ENCODE measurements at places on chromosomes 4 and X. TPM values are rescaled to one million over a fixed set of nuclear protein-coding genes. Genes with fewer than 3 reads are reported as not detected.

Gene ADH1B
- total RNA-seq: 346 TPM

Gene EGFL6
- total RNA-seq: 6.9 TPM

Gene MAD2L1
- 2.4 TPM for total RNA-seq

DNA sequence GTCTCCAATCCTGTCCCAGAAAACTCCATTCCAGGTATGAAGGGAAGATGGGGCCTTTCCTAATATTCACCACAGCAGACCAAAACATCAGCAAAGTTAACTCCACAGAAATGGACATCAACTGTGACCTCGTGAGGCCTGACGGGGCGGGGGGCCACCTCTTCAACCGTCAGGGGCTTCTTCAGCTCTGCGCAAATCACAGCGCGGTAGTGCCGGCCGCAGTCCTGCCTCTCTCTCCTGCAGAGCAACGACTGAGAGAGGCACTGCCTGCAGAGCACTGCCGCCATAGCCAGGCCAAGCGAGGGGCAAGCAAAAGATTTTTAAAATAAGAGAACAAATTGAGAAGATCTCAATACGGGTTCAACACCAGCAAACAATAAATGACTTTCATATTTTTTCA lies 226.2 kb downstream of the STPG2 start:
- DNase-seq: peak; percentile 46
- H3K27ac ChIP-seq: no peak overlapping the region
- H3K36me3 ChIP-seq: no peaks in the 10 kb centered on the region
- no peak overlapping the region for H3K4me3 ChIP-seq
- no peaks in the 10 kb centered on the region for H3K27me3 ChIP-seq

- no peaks in the 10 kb centered on the region for H3K36me3 ChIP-seq
- no peak for DNase-seq
- no peak overlapping the region for H3K4me3 ChIP-seq
- no peak overlapping the region for H3K27ac ChIP-seq
Observed at GRCh38 chr4:110609044-110609750, 13.7 kb downstream of the PITX2 start.

GRCh38 chr4:819401-820229 lies 6.3 kb downstream of the CPLX1 start:
- peaks cover 16% of the 10 kb centered on the region for H3K27me3 ChIP-seq
- H3K36me3 ChIP-seq: no peaks in the 10 kb centered on the region
- DNase-seq: no peak
- peaks cover under 1% of the 10 kb centered on the region for H3K4me1 ChIP-seq

DNA sequence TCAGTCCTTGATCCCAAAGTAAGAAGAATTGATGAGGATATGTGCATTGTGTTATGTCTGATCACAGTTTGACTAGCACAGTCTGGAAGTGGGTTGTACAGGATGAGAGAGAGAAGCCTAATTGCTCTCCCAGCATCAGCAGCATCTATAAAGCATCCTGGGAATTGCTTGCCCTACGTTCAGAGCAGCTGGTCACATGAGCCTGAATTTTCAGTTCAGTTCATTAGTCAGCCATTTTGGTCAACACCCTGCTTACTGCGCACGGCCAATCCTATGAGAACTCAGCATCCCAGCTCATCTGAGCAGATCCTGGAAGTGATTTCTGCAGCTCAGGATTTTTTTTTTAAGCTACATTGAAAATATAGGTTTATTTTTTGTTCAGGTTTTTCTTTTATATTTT lies at the start of gene RUFY3:
Gene RUFY3, plus strand, starts transcription at position 218 of the 400 bp plus-strand sequence. CDS start 610 bp downstream, outside the sequence.
- no peak within 1 kb of the TSS for H3K27ac ChIP-seq
- no peaks in the 10 kb centered on the region for H3K27me3 ChIP-seq
- H3K4me3 ChIP-seq: peak within 1 kb of the TSS; percentile 16
- no peaks in the 10 kb centered on the region for H3K36me3 ChIP-seq

DNA sequence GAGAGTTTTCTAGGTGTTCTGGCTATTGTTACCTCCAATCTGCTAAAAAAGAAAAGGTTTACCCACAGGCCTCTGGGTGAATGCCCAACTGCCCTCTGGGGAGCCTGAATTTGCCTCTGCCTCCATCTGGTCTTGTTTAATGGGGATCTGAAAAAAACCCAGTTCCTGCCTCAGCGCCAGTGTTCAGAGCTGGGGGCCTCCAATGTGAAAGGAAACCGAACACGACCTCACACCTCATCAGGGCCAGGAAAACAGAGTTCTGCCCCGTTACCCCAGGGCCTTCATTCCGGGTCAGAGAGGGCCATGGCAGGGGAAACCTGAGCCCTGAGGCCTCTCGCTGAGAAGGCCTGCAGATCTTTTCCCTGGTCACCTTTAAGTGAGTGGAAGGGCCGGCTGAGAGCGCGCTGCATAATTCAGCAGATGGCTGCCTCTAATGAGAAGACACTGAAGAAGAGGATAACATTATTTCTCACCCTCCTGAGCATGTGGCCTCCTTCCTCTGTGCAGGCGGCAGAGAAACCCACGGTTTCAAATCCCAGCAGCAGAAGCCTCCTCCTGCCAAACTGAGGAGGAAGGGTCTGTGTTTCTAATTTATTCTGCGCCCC lies 6.8 kb downstream of the SEPTIN6 start:
- H3K4me3 ChIP-seq: no peak overlapping the region
- H3K4me1 ChIP-seq: no peaks in the 10 kb centered on the region

- H3K27ac ChIP-seq: no peak overlapping the region
- DNase-seq: peak; percentile 51
- H3K36me3 ChIP-seq: no peaks in the 10 kb centered on the region
- no peaks in the 10 kb centered on the region for H3K27me3 ChIP-seq
- no peaks in the 10 kb centered on the region for H3K4me1 ChIP-seq
Observed at GRCh38 chrX:16946971-16947562, 609 bp downstream of the REPS2 start.

GRCh38 chr4:68378226-68378625 lies 28.3 kb upstream of the YTHDC1 start:
- no peak overlapping the region for H3K4me3 ChIP-seq
- no peak for DNase-seq
- peaks cover 3% of the 10 kb centered on the region for H3K4me1 ChIP-seq
- H3K27ac ChIP-seq: no peak overlapping the region
